ENCODE measurements at places on chromosomes 13 and 19.
A peak's percentile ranks its signal among the peaks of the same experiment; 100 is the strongest.

DNA sequence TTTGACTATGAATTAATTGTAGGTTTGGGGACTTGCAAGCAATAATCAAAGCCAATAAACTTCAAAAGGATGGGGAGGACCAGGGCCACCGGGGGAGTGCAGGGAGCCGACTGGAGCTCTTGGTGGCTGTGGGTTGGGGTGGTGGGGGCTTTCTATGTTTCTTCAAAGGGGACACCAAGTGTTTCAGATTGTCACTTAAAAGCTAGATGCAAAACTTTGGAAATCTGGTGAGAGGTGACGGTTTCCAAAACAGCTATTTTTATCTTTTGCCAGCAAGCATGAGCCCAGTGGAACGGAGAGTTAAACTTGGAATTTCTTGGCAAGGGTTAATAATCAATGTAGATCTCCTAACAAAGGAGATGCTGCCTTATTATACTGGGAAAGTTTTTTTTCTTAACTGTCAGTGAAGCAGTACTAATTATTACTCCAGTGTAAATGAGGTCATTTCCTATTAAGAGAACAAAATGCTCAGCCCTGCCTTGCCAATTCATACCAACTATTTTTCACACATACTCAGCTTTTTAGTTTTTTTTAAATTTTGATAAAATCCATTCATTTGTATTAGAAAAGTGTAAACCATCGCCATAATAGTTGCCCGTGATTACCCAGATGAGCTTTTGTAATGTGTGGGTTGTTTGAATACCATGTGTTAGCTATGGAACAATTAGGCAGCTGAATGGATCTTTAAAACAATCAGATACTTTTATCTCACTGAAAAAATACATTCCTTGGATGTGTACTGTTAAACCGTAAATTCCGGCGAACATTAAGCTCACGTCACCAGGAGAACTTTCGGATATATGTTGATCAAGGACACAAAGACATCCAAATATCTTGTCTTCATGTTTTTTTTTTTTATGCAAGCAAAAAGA, 95.9 kb upstream of the ZNF536 start:
- no peak for DNase-seq

- peak; percentile 40 for DNase-seq
Measured at GRCh38 chr19:28466107-28467045, 746.6 kb downstream of the UQCRFS1 start.

DNA sequence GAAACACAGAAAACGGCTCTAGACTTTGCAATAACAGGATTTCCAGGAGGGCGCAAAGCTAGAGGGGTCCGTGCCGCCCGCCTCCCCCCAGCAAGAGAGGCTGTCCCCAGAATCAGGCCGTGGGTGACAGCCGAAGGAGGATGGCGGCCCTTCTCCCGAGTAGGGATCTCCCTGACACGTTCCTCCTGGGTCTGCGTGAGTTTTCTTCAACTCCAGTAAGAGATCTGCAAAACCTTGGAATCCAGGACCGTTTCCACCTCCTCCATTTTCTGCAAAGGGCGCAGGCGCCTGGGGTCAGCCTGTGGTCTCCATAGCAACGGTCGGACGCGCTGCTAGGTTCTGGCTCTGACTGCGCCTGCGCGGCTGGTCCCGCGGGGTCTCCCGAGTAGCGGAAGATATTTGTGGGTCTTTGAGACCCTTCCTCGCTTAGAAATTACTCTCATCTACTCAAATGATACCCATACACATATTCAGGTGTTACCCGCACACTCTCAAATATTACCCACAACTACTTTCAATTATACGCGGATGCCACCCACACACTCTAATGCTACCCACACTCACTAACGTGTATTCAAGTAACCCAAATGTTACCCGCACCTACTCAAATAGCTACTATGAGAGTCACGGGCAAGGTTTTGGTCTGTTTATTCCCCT, 2.1 kb downstream of the PNMA8C start:
- DNase-seq, result no peak

DNA sequence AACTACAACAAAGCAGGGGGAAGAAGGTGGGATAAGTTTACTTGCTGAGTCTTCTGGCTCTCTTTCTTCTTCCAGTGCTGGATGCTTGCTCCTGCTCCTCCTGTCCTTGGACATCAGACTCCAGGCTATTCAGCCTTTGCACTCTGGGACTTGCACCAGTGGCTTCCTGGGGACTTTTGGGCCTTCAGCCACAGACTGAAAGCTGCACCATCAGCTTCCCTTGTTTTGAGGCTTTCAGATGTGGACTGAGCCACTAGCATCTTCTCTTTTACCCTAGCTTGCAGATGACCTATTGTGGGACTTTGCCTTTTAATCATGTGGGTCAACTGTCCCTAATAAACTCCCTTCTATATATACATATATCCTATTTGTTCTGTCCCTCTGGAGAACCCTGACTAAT, 173.0 kb upstream of the UFM1 start:
- no peak for DNase-seq

DNA sequence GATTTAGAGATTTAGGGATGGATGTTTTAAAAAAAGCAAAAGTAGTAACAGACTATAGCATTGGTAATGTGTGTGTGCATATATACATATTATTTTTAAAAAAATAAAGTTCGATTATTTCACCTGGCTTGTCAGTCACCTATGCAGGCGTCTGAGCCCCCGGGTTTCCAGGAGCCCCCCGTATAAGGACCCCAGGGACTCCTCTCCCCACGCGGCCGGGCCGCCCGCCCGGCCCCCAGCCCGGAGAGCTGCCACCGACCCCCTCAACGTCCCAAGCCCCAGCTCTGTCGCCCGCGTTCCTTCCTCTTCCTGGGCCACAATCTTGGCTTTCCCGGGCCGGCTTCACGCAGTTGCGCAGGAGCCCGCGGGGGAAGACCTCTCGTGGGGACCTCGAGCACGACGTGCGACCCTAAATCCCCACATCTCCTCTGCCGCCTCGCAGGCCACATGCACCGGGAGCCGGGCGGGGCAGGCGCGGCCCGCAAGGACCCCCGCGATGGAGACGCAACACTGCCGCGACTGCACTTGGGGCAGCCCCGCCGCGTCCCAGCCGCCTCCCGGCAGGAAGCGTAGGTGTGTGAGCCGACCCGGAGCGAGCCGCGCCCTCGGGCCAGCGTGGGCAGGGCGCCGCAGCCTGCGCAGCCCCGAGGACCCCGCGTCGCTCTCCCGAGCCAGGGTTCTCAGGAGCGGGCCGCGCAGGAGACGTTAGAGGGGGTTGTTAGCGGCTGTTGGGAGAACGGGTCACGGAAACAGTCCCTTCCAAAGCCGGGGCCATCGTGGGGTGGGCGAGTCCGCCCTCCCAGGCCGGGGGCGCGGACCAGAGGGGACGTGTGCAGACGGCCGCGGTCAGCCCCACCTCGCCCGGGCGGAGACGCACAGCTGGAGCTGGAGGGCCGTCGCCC, 840 bp upstream of the CCNA1 start:
- DNase-seq, result no peak

DNA sequence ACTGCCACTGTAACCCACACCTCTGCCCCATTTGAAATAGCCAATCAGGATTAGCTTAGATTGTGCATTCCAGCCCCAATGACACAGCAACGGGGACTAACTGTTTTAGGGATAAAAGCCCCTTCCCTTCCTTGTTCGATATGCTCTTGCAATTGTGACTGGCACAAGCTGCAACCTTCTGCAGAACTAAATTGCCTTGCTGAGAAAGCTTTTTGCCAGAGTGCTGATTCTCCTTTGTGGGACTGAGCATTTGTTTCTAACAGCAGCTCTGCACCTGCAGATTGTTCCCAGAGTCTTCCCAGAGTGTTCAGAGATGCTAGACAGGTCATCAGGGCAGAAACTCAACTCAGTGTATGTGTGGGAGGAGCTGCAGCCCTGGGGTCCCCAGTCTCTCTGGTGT, 115.8 kb downstream of the ZNF675 start:
- DNase-seq, result no peak

GRCh38 chr13:62119739-62120700, 704.4 kb upstream of the PCDH20 start:
- DNase-seq, result no peak

GRCh38 chr13:24288870-24289269, 20.5 kb upstream of the C1QTNF9 start:
- DNase-seq, result no peak

- no peak for DNase-seq
Measured at GRCh38 chr19:10549733-10550132, 6.0 kb downstream of the ATG4D start.

DNA sequence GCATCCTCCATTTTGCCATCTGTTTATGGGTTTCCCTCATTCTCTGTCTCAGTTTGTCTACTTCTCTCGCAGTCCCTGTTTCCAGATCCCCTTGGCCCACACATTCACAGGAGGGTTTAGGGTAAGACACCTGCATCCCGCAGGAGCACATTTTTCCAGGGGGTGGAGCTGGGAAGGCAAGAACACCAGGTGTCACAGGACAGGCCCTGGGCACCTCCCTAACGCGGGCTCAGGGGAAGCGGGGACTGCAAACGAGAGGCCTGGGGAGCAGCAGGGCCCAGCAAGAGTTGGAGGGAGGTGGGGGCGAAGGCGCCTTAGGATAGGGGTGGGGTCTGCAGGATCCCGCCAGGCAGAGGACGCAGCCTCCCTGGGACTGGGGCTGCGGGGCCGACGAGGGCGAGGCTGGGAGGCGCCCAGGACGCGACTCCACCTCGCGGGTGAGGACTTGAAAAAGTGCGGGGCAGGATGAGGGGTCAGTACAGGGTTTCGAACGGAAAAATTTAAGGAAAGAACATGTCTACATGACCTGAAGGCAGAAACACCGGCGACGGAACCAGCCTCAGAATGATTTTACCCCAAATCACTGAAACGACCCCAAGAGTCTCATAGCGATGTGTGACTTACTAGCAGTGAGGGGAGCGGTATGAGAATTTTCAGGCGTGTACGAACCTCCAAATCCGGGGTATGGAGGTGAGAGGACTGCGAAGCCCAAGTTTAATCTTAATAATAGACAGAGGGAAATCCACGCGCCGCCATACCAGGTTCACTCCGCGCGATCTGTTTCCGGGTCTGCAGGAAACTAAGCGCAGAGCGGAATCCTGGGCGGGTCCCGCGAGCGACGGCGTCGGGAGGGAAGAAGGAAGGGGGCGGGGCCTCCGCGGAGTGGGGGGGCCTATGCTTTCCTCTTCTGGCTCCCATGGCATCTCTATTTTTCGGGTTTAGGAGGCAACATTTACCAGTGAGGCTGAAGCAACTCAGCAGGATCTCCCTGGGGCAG, 7.1 kb upstream of the ERVV-2 start:
- no peak for DNase-seq

- no peak for DNase-seq
Measured at GRCh38 chr13:108345016-108345415, 75.5 kb downstream of the TNFSF13B start.

DNA sequence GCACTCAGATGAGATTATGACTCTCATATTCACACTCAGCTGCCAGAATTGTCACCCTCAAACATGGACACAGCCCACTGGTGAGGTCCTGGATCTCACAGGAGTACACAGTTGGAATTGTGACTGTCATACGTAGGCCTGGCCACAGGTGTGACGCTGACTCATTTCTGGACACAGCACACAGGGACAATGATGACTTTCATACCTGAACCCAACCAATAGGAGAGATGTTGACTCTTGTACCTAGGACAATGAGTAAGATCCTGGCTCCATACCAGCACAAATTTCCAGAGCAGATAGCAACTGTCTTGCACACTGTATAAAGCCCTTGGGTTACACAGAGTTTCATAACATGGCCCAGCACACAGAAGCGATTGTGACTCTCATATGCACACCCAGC, 46.4 kb downstream of the ZNF85 start:
- DNase-seq, result no peak

- no peak for DNase-seq
Measured at GRCh38 chr19:15874821-15875474, 22.9 kb downstream of the CYP4F2 start.

GRCh38 chr13:68927387-68928026, 1180.1 kb upstream of the ATXN8OS start:
- no peak for DNase-seq

- DNase-seq, result no peak
Measured at GRCh38 chr13:93740334-93740733, 513.7 kb downstream of the GPC6 start.

GRCh38 chr19:5627395-5627904, 4.6 kb downstream of the SAFB start:
- DNase-seq, result no peak

GRCh38 chr19:29086182-29086581, 126.8 kb downstream of the UQCRFS1 start:
- DNase-seq, result no peak

- DNase-seq, result no peak
Measured at GRCh38 chr13:95763601-95764000, 86.7 kb downstream of the DNAJC3 start.

DNA sequence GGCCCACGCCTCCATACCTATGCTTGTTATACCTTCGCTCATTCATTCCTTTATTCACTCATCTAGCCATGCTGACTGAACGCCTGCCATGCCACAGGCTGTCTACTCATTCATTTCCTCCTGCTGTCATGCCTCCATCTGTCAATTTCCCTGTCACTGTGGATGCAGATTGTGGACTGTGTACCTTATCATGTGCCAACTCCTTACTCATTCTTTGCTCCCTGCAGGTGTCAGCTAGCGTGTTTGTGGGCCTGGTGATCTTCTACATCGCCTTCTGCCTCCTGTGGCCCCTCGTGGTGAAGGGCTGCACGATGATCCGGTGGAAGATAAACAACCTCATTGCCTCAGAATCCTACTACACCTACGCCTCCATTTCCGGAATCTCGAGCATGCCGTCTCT, 4.1 kb upstream of the PSMD8 start:
- DNase-seq, result no peak

- no peak for DNase-seq
Measured at GRCh38 chr13:113406321-113407102, 42.6 kb upstream of the GRTP1 start.

DNA sequence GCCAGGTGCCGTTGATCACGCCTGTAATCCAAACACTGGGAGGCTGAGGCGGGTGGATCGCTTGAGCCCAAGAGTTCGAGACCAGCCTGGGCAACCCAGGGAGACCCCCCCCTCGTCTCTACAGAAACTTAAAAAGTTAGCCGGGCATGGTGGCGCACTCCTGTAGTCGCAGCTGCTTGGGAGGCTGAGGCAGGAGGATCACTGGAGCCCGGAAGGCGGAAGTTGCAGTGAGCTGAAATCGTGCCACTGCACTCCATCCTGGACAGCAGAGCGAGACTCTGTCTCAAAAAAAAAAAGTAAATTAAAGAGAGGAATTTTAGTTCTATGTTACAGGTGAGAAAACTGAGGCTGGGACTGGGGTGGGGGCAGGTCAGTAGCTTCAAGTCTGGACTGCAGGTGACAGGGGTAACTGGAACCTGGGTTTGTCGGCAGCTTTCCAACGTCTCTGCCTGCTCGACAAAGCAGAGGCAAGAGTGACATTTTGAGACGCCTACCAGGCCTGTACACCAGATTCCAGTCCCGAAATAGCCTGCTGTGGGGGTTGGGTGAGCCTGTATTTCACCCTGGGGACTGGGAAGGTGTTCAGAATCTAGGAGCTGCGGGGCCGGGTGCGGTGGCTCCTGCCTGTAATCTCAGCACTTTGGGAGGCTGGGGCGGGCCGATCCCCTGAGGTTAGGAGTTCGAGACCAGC, 1.2 kb downstream of the SELENOW start:
- no peak for DNase-seq

DNA sequence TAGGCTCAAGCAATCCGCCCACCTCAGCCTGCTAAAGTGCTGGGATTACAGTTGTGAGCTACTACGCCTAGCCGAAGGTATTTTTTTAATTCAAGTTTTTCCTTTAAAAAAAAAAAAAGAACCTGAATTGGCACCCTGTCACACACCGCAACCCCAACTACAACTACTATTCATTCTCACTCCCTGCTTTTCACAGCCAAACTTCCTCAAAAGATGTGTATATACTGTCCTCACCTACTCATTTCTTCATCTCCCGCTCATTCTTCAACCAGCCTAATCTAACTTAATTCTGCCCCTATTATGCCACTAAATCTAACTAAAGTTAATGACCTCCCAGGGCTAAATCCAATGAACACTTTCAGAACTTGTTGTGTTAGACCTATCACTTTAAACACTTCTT, 12.7 kb upstream of the WBP4 start:
- DNase-seq, result no peak

Measured in activated CD4-positive, alpha-beta T cell treated with anti-CD3 and anti-CD28 coated beads, Interleukin-2, amount 50 U/mL, for 24 hours (primary cell).